Ovary (tissue), 10 donors: ENCODE measurements at places on chromosomes 11 and 22. TPM values are rescaled to one million over a fixed set of nuclear protein-coding genes. Genes with fewer than 3 reads are reported as not detected.

Gene PAX6
- not detected for total RNA-seq

Gene SLC22A9
- not detected for total RNA-seq

Gene USH1C
- total RNA-seq, result not detected

Gene DCHS1
- total RNA-seq, result 14.8 TPM

Gene GAL3ST3
- total RNA-seq, result 0.92 TPM

Gene CHRM4
- total RNA-seq, result 0.20 TPM

Gene NOX4
- 1.1 TPM for total RNA-seq

Gene PHF21B
- 6.4 TPM for total RNA-seq

Gene C11orf97
- not detected for total RNA-seq

Gene DBX1
- not detected for total RNA-seq

Gene TUB
- 33.4 TPM for total RNA-seq

Gene MS4A15
- 1.1 TPM for total RNA-seq

Gene MMP1
- total RNA-seq, result not detected

Gene BTBD18
- not detected for total RNA-seq

Gene OR2AT4
- not detected for total RNA-seq

Gene GRM5
- total RNA-seq, result not detected

Gene MEI1
- total RNA-seq, result 1.0 TPM

Gene OR10A5
- not detected for total RNA-seq

Gene BIRC3
- 6.3 TPM for total RNA-seq

Gene CARD16
- total RNA-seq, result 14.8 TPM

Gene AMBRA1
- total RNA-seq, result 38.1 TPM

Gene ANO5
- total RNA-seq, result 3.7 TPM

Gene CHADL
- 1.7 TPM for total RNA-seq

Gene MUC2
- total RNA-seq, result 0.10 TPM

Gene RAB39A
- 0.43 TPM for total RNA-seq

Gene KBTBD3
- 5.1 TPM for total RNA-seq

Gene SORL1
- total RNA-seq, result 31.8 TPM

Gene PRR33
- total RNA-seq, result not detected

Gene SYT7
- total RNA-seq, result 0.24 TPM

Gene OR51Q1
- not detected for total RNA-seq

Gene MRPL16
- 38.5 TPM for total RNA-seq

Gene RFPL1
- not detected for total RNA-seq

Gene C22orf42
- not detected for total RNA-seq

Gene RAB36
- 15.5 TPM for total RNA-seq

Gene SESN3
- 49.4 TPM for total RNA-seq

Gene FKBP2
- 49.4 TPM for total RNA-seq

Gene TIMP3
- total RNA-seq, result 212 TPM

Gene CHRM1
- total RNA-seq, result not detected
